ENCODE measurements at places on chromosomes 6 and 20.
A peak's percentile ranks its signal among the peaks of the same experiment; 100 is the strongest.

DNA sequence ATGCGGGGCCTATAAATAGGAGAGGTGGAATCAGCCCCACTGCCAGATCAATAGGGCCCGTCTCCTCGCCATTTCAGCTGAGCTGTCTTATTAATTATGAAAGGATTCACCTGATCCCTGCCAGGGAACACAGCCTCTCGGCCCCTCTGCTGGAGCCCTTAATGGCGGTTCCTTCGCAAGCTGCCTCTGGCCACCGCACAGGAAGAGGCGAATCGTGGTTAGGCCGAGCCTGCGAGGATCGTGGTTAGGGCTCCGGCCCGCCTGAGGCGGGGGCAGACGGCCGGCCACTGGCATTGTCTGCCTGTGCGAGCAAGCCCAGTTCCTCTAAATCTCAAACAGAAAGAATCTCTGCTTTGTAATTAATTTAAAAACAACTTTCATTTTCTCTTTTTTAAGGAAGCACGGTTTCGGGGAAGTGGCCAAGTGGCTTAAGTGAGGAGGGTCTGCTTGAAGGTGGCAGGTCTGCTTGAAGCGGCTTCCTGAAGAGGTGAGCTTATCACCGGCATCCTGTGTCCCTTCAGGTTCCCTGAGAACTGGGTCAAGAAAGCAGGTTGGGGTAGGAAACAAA lies 9.2 kb downstream of the NRN1 start:
- DNase-seq: no peak

DNA sequence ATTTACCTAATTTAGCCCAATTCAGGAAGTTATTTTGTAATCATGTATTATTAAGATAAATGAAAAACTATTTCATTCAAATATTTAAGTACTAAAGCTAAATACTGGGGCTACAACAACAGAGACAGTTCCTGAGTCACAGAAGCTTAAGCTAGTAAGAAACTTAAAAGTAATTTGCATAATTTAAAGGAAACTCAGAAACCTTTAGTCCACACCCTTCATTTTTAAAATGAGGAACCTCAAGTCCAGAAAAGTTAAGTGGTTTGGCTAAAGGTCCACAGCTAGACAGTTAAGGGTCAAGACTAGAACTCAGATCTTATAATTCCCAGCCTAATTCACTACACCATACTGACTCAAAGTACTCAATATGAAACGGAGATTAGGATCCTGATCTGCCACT lies 7.2 kb downstream of the LMBRD1 start:
- no peak for DNase-seq

- no peak for DNase-seq
These were observed 428.3 kb downstream of the ADGRB3 start for GRCh38 chr6:69063401-69063800.

DNA sequence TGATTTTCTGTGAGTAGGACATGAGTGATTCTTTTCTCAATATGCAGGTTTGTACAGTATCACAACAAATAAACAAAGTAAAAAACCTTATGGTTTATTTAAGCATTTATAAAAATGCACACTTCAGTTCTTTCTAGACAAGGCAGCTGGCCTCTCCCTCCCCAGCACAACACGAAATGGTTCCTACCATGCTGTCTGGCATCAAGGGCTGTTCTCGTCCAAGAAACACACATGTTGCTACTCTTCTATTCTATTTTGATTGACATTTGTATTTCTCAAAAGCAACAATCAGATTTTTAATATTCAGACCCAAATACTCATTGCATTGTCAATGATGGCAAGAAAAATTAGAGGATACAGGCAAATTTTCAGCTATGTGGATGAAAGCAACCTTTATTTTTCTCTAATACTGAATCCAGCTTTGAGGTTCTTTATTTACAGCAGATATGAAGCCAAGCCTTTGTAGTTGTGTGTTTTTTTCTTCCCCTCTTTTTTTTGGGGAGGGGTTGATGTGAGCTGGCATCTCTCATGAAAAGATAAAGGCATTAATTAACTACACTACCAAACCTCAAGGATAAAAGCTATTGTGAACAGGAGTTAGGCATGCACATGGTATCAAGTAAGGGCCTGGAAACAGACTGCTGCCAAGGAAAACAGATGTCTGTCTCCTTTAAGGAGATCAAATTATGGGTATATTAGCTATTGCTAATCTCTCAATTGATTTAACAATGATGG lies 96.4 kb upstream of the PREP start:
- no peak for DNase-seq

- no peak for DNase-seq
These were observed 320.8 kb downstream of the SOX4 start for GRCh38 chr6:21914121-21914973.

DNA sequence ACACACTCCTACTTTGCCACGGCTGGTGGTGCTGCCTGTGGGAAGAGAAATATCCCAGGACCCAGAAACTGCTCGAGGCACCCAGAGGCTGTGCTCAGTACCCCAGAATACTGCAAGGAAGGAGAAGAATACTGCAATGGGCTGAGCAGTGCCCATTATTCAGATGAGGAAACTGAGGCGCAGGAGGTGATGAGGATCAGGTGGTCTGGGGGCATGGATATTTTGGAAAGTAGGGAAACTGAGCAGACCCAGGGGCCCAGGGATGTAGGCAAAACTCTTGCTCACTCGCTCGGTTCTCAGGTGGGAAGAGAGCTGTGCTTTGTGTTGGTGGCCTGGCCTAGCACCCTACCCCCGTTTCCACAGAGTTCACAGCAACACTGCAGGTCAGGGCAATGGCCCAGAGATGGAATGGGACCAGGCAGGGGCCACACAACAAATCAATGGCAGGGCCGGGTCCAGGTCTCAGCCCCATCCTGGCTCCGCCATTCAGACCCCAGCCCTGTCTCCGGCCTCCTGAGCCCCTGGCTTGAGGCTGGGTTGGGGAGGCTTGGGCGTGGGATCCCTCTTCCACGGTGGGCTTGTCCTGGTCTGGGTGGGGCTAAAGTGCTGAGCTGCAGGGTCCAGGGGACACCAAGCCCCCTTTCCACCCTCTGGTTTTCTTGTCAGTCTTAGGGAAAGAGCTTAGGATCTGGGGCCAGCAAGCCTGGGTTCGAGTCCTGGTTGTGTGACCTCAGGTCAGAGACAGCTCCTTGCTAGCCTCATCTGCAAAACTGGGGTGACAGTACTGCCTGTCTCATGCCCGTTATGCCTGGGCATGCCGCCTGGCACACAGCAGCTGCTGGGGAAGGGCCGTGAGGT lies 33.9 kb downstream of the SUN5 start:
- no peak for DNase-seq

DNA sequence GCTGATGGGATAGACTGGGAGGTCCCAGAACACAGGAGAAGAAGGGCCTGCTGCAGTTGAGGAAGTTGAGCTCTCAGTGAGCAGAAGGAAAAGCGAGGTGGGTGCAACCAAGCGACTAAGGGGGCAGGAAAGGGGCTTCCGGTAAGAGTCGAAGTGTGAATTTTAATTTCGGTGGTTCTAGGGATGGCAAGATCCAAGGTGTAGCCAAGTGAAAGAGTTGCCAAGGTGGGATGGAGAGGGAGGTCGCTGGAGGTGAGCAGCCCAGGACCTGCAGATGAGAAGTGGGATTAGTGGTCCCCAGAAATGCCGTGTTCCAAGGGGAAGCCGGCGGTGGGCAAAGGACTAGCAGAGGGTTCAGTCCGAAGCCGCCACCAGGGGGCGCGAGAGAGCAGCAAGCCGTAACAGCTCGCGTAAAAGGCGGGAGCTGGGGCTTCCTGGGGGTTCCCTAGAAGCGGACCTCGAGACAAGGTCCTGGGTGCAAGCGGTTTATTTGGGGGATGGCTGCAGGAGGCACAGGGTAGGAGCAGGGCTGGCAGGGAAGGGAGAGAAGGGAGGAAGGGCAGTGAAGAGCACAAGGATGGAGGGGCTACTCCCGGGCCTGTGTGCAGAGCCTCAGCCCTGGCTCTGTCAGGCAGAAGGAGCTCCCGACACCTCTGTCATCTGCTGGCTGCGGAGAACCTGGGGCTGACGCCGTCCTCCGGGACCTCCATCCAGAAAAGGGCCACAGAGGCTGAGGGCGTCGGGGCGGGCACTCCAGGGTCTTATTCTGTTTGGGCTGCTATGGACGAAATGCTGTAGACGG lies 103.6 kb downstream of the PAX1 start:
- peak; percentile 55 for DNase-seq

- no peak for DNase-seq
These were observed 25.4 kb downstream of the COL9A1 start for GRCh38 chr6:70277470-70277869.

DNA sequence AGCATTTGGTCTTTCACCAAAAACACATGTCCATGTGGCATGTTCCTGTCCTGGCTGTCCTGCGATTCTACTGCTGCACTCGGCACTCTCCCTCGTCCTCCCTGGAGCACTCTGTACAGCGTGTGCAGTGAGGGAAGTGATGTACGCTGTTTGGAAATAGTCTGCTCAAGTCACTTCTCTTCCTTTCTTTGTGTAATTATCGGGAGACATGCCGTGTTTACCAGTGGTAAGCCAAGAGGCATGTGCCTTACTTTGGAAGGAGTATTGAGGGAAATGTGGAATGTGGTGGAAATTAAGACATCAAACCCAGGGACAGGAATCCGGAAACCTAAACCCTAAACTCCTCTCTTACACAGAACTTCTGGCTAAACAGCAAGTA lies 268.5 kb upstream of the FOXQ1 start:
- DNase-seq: no peak

DNA sequence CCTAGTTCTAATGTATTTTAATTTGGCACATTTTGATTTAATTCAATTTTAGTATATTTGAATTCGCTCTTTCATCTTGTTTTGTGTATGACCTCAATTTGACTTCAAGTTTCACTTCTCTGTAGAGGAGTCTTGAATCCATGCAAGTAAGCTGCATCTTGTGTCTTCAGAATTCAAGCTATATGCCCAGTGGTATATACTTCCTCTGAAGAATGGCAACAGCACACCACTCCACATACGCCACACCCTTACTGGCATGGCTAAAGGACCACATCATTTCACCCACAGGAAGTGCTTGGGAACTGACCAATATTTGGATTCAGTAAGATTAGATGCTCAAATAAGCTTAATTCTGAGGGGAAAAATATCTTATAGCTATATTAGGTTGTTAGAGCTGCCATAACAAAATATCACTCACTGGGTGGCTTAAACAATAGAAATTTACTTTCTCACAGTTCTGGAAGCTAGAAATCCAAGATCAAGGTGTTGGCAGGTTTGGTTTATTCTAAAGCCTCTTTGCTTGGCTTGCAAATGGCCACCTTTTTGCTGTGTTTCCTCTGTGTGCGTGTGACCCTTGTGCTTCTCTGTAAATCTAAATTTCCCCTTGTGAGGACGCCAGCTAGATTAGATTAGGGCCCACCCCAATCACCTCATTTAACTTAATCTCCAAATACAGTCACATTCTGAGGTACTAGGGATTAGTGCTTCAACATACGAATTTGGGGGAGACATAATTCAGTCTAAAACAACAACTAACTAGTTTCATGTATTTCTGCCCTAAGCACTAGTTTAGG lies 2.8 kb upstream of the ASF1A start:
- DNase-seq: no peak

- no peak for DNase-seq
These were observed 61.8 kb downstream of the CTNNBL1 start for GRCh38 chr20:37755665-37756064.

DNA sequence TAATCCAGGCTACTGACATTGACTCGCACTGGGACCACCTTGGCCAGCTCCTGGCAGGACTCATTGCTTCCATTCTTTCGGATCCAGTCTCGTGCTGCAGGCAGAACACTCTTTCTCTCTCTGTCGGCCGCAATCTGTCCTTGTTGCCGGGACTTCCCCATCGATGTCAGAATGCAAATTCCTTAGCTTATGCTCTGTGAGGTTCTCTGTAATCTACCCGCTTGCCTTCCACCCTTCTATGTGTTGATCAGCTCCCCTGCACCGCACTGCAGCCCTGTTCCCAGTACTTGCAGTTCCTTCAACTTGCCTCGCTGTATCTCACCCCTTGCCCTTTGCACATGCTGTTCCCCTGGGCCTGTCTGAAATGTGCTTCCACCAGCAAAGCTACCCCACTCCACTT lies 182.0 kb downstream of the PHACTR1 start:
- no peak for DNase-seq

DNA sequence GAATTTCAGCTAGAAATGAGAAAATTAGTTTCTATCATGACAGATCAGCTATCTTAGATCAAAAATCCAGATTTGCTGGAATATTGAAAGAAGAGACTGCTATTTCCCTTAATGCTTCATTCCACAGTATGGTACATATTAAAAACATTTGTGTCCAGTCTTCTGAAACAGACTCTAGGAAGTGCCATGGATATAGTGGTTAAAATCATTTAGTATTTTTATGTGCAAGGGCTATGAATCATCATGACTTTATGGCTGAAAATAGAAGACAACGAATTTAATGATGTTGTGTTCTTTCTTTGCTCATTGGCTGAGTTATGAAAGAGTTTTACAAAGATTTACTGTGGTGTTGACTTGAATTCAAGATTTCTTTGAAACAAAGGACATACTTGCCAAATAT lies 146.6 kb downstream of the ANKRD60 start:
- DNase-seq: no peak

GRCh38 chr6:135638108-135638507 lies 140.6 kb upstream of the AHI1 start:
- no peak for DNase-seq

GRCh38 chr6:140988780-140989179 lies 1143.9 kb upstream of the GJE1 start:
- no peak for DNase-seq

- DNase-seq: no peak
These were observed 29.3 kb upstream of the TXNDC5 start for GRCh38 chr6:7939864-7940228.

GRCh38 chr6:46645265-46645664 lies 7.4 kb downstream of the CYP39A1 start:
- DNase-seq: no peak

DNA sequence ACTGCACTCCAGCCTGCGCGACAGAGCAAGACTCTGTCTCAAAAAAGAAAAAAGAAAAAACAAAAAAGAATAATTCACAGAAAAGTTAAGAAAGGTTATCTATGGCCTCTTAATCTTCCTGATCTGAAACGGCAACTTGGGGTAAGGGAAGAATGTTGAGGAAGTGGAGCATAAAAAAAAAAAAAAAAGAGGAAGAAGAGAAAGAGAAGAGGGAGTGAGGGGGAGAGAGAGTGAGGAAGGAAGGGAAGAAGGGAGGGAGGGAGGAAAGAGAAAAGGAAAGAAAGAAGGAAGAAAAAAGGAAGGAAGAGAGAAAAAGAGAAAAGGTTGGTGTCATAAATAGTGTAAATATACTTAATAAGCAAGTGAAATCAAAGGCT lies 68.9 kb upstream of the NCOA3 start:
- no peak for DNase-seq

All from right lobe of liver (tissue), 6 donors.